GM13977 (cell line): ENCODE measurements at places on chromosomes 1 and 21.

DNA sequence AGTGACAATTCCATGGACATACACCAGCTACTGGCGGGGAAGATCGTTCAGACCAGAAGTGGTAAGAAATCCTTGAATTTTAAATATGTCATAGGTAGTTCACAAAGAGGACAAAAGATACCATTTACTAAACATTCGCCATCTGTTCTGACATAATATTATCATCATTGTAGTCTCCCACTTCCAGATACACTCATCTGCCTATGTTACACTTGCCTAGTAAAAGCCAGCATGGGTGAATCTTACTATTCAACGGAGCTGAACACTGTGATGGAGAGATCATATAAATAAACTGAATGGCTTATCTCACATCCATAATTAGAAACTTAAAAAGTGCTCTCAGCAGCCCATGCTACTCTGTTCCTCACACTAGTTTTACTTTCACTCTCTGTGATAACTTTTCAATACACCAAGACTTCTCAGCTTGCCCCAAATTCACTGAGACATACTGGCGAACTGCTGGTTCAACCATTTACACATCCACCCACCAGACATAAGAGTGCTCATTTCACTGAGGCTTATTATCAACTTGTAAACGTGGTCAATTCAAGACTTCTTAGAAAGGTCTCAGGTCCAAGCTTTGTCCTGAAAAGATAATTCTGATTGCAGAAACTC is 463 bp upstream of the PRRC2C start:
- DNase-seq = peak; percentile 55

GRCh38 chr1:3609016-3609768 is 2.1 kb downstream of the MEGF6 start:
- DNase-seq = no peak

- DNase-seq = no peak
Observed at GRCh38 chr1:18112611-18113010, 5.0 kb downstream of the IGSF21 start.

DNA sequence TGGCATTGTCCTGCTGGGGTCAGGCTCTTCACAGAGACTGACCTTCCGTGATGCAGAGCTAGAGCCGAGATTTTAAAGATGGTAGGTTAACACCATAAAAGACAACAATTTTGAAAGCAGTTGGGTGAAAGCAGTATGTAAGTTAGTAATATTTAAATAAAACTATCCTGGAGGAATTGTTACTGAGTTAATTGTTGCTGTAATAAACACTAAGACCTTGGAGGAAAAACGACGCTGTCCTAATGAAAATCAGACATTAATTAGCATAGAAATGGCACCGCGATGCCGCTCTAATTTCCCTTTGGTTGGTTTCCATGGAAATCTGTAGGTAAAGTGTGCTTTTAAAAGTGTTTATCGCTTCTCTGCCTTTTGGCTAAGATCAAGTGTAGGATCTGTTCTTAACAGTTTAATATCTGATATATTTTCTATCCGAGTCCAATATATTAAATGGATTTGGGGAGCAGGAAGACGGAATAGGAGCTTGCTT is 745 bp upstream of the ANP32E start:
- no peak for DNase-seq

- DNase-seq = no peak
Observed at GRCh38 chr1:94416901-94417727, 1.1 kb upstream of the ABCD3 start.

DNA sequence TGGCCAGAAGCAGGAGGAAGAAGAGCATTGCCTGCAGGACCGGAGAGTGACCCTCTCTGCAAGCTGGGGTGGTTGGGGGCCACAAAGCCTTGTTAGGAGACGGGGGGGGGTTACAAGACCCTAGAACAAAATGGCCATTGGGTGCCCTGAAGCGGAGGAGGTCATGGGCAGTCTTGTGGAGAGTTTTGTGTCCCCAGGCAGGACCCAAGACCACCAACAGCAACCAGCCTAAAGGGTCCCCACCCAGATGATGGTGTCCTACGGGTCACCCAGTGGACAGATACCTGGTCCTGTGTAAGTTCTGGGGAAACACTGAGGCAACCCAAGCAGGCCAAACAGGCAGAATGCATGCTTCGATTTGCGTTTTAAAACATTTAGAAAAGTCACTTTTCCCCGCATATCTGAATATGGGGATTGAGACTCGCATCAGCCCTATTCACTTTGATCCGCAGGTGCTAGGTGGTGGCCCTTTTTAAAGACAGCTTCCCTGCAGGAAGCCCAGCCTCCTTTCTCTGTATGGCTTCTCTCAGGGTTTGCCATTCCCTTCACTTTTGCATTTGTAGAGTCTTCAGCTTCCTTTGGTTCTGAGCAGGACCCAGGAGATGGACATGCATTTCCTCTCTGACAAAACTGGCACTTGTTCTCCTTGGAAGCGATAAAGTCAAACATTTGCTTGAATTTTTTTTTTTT is 21.1 kb downstream of the GNG4 start:
- no peak for DNase-seq

GRCh38 chr1:165119086-165119485 is 237.4 kb downstream of the LMX1A start:
- no peak for DNase-seq

- no peak for DNase-seq
Observed at GRCh38 chr1:239426821-239427475, 40.6 kb downstream of the CHRM3 start.

DNA sequence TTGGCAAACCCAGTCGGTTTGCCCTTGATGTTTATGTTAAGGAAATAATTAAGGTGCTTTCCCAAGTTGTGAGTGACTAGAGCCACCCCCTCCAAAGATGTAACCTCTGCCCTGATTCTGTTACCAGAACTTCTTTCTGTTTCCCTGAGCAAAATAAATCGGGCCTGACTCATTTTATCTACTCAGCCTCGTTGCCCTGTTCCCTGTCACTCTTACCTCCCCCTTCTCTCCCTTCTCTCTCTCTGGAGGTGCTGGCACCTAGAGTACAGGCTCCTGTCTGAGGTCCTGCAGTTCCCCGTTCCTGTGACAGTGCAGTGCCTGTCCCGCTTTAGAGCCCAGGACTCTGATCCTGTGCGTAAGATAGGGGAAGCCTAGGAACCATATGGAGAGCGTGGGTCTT is 35.4 kb downstream of the CXADR start:
- DNase-seq = no peak

DNA sequence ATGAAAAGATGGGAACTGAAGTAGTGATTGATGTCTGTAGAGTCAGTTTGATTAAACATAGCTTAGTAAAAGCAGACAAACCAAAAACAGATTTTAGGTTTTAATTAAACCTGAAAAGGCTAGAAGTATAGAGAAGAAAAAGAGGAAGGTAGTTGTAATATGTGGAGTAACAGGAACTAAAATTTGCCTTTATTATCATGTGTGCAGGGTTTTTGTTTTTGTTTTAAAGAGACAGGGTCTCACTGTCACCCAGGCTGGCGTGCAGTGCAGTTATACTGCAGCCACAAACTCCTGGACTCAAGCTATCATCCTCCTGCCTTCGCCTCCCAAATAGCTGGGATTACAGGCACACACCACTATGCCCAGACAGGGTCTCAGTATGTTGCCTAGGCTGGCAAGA is 6.0 kb downstream of the TOR1AIP1 start:
- DNase-seq = no peak
